Stimulated activated CD4-positive, alpha-beta T cell treated with anti-CD3 and anti-CD28 coated beads, Interleukin-2, amount 100 ng/mL, for 48 hours (primary cell): ENCODE measurements at places on chromosomes 16 and 17.

DNA sequence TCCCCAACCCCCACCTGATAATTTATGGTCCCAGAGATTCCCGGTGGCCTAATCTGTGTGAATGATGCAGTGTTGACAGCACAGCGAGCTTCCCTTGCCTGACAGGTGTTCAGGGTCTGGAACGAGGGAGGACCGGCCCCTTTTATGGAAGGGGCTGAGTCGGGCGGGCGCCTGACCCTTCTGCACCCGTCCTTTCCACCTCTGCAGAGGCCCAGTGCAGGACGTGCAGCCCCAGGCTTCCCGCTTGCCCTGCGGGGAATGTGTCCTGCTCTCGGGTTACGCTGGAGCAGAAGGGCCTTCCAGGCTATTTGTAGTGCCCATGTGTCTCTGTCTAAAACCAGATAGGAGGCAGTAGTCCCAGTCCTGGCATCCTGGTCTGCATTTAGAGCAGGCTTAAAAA, 16.2 kb downstream of the SMTNL2 start:
- no peak for DNase-seq

DNA sequence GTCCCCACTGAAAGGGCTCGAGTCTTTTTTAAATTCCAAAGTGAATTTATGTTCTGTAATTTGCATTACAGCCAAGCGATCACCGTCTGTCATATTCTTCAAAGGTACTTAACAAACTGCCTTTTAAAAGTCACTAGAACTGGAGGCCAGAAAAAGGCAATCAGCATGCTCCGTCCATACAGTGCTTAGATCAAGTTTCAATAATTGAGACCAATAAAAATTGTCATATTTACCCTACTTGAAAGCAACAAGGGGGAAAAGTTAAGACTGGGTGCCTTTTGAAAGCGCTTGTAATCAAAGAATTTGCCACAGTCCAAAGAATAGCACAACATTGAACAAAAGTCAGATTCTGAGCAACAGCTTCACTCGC, 9.0 kb upstream of the ZFHX3 start:
- DNase-seq, result no peak

- no peak for DNase-seq
Measured at GRCh38 chr16:80015566-80015965, 415.0 kb upstream of the MAF start.

DNA sequence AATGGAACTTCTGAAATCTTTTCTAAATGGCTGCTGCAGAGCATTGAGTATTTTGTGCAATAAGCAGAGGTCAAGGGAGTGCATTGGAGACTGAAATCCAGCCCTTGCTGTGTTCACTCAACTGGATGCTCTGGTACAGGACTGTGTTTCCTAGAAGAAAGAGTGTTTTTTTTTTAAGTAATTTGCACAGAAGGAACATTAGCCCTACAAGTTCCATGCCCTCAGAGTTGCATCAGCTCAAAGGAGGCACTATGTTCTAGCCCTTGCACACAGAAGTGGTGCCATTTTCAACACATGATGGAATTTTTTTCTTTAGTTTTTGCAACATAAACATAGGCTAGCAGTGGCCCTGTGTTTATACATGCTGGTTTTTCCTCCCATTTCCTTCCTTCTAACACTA, 144.1 kb upstream of the HLF start:
- DNase-seq, result no peak

DNA sequence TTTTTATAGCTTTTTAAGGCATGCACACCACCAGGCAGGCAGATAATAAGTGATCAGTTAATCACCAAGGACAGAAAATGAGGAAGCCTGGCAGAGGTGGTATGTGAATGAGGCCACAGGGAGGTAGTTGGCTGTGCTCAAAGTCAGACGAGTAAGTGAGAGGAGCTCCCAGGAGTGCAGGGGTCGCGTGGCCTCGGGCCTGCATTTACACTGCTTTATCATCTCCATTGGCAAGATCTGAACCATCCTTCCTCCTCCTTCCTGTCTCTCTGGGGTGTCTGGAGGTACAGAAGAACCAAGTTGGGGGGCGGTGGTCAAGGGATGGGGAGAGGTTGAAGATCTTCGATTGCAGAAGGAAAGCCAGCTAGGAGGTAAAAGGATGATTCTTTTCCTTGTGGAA, 320.1 kb downstream of the SOX9 start:
- no peak for DNase-seq

GRCh38 chr16:88941913-88942909, 34.8 kb downstream of the CBFA2T3 start:
- peak; percentile 47 for DNase-seq

DNA sequence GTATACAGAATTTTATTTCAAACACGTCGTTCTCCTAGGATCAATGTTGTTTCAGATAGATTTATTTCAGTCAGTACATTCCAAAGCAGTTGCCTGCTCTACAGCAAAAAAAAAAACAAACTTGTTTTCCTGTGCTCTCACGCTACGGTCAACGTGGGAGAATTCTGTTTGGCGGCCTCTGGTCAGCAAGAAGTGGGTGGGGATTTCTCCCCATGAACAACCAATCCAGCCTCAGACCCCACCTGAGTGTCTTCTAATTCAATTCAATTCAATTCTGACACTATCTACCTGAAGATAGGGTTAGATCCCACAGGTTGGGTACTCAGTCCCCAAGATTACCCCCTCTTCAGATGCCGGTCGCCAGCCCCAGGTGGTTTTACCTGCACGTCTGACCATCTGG, 22.1 kb downstream of the C17orf58 start:
- DNase-seq, result no peak

GRCh38 chr17:50364715-50365114, 8.3 kb downstream of the MRPL27 start:
- no peak for DNase-seq

DNA sequence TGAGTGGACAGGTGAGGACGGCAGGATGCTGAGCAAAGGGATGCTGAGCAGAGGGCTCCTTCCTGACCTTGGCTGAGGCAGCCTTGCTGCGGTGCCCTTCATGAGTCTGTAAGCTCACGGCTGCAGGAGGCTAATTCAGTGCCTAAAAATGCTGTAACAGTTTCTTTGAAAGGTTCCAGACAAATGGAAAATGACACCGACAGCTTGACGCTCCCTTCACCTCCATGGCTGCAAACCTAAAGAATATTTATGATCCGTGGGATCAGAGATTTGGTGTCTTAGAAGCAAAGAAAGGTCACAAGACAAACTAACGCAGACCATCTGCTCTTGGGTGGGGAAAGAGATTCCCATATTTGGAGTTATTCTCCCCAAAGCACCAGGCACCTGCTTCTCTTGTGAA, 28.0 kb downstream of the TOM1L2 start:
- no peak for DNase-seq

DNA sequence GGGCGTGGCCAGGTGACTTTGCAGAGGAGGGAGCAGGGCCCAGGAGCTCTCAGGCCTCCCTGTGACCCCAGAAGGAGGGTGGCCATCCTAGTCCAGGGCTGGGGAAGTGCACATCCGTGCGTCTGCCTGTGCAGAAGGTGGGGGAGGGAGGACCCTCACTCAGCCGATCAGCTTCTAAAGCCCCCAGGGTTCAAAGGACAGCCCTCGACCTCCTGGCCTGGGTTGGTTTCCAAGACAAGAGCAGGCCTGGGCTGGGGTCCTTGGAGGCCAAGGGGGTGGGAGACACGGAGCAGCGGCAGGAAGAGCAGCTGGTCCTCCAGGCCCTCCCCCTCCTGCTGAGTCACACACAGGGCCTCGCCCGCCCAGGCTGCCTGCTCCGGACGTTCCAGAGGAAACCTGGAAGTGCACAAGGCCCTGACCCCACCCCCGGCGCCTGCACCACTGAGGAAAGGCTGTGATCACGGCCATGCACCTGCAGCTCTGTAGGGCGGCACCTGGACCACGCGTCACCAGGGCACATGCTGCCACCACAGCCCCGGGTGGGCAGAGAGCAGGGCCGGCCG, 67.1 kb upstream of the ZNF469 start:
- DNase-seq, result no peak

- no peak for DNase-seq
Measured at GRCh38 chr16:61957075-61957855, 79.0 kb downstream of the CDH8 start.

- DNase-seq, result no peak
Measured at GRCh38 chr16:12728469-12728868, 75.2 kb downstream of the CPPED1 start.

DNA sequence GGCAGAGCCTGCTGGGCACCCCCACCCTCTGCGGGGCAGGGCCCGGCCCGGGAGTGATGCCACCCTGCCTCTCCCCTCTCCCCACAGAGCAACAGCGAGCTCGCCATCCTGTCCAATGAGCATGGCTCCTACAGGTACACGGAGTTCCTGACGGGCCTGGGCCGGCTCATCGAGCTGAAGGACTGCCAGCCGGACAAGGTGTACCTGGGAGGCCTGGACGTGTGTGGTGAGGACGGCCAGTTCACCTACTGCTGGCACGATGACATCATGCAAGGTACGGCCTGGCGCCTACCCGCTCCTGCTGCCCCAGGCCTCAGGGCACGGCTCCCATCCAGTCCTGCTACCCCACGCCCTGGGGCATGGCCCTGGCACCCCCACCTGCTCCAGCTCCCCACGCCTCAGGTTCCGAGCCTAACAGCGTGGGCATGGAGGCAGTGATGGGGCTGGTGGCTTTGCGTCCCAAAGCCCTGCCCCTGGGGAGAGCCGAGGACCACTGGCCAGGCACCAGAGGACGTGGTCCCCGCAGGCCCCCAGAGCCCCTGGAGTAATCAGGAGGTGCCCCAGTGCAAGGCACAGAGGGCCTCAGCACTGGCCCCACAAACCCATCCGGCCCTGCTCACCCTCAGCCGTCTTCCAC, 38.4 kb downstream of the TSC2 start:
- DNase-seq, result no peak

GRCh38 chr16:25796239-25796638, 104.5 kb downstream of the HS3ST4 start:
- no peak for DNase-seq

DNA sequence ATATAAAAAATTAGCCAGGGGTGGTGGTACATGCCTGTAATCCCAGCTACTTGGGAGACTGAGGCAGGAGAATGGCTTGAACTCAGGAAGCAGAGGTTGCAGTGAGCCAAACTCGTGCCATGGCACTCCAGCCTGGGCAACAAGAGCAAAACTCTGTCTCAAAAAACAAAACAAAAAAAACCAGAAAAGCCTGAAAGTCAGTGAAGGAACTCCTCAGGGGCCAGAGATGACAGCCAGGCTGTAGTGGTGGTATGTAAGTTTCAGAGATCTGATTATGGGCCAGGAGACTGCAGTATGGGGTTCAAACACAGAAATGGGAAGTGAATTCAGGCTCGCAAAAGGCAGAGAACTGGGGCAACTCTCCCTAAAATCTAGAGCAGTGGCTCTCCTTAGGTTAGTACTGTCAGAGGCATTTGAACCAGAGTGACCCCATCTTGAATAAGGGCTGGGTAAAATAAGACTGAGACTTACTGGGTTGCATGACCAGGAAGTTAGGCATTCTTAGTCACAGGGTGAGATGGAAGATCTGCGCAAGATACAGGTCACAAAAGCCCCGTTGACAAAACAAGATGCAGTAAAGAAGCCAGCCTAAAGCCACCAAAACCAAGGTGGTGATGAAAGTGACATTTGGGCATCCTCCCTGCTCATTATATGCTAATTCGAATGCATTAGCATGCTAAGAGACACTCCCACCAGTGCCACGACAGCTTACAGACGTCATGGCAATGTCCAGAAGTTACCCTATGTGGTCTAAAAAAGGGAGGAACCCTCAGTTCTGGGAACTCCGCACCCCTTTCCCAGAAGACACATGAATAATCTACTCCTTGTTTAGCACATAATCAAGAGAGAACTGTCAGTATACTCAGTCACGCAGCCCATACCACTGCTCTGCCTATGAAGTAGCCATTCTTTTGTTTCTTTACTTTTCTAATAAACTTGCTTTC, 120.2 kb upstream of the XYLT1 start:
- peak; percentile 41 for DNase-seq

GRCh38 chr17:55086635-55087058, 118.1 kb downstream of the STXBP4 start:
- no peak for DNase-seq

GRCh38 chr17:66443166-66443565, 140.8 kb downstream of the PRKCA start:
- no peak for DNase-seq

- DNase-seq, result no peak
Measured at GRCh38 chr17:27945333-27945616, 52.1 kb upstream of the LYRM9 start.

- DNase-seq, result no peak
Measured at GRCh38 chr16:31474773-31475738, 3.1 kb downstream of the TGFB1I1 start.

DNA sequence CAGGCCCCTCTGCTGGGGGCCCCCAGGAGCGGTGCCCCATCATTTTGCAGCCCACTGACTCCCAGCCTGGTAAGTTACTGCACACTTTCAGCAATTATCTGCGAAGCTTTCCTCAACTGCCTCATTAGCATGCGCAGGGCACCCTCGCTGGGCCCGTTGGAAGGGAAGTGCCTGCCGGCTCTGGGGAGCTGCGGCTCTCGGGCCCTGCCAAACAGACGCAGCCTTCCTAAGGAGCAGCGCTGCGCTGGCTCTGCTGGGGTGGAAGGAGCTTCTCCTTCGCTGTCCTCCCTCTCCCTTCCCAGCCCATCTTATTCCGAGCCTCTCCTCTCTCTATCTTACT, 71.0 kb downstream of the RBBP6 start:
- DNase-seq, result no peak

DNA sequence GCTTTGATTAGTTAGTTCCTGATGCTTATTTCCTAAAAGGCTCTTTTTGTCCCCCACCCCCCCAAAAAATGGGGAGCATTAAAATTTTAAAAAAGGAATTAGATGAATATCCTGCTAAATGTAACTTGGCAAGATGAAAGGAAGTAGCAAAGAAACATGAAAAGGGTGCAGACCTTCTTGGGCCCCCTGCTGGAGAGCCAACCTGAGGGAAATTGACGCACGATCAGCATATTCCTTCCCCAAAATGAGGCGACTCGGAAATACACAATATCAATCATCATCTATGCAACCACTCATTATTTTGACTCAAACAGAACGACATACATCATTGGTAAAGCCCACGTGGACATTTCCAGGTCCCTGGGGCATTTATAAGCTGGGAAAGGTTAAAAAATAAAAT, 59.7 kb downstream of the GRIN2A start:
- DNase-seq, result no peak

GRCh38 chr17:59287452-59287851, 44.0 kb upstream of the YPEL2 start:
- DNase-seq, result no peak

- DNase-seq, result peak; percentile 95
Measured at GRCh38 chr16:22195695-22196558, 10.2 kb upstream of the EEF2K start.
